ENCODE measurements at places on chromosomes 16 and 17. TPM values are rescaled to one million over a fixed set of nuclear protein-coding genes. Genes with fewer than 3 reads are reported as not detected.
A peak's percentile ranks its signal among the peaks of the same experiment; 100 is the strongest.

The ALOXE3 gene
- not detected for total RNA-seq

The KREMEN2 gene
- total RNA-seq = 12.8 TPM

The CRHR1 gene
- total RNA-seq = 0.71 TPM

The CDH1 gene
- 1.9 TPM for total RNA-seq

The PAGR1 gene
- total RNA-seq = 110 TPM

The ABCC11 gene
- total RNA-seq = not detected

The SLFN14 gene
- total RNA-seq = not detected

GRCh38 chr16:10617662-10618420 lies 37.4 kb upstream of the EMP2 start:
- no peak for DNase-seq

GRCh38 chr16:67992661-67993206 lies 6.5 kb downstream of the DPEP2 start:
- no peak for DNase-seq

DNA sequence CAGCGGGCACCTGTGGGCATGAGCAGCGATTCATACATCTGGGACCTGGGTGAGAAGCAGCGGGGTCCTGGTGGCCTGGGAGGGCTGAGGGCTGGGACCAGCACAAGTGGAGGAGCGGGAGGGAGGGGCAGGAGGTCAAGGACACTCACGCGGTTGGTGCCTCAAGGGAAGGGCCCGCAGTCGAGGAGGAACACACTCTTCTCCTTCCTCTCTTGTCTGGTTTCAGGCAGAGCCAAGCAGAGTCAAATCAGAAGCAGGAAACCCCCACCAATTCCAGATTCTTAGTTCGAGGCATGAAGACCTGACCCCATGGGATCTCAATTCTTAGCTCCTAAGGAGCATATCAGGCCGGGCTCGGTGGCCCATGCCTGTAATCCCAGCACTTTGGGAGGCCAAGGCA lies 15.7 kb downstream of the DNAI2 start:
- DNase-seq = no peak

DNA sequence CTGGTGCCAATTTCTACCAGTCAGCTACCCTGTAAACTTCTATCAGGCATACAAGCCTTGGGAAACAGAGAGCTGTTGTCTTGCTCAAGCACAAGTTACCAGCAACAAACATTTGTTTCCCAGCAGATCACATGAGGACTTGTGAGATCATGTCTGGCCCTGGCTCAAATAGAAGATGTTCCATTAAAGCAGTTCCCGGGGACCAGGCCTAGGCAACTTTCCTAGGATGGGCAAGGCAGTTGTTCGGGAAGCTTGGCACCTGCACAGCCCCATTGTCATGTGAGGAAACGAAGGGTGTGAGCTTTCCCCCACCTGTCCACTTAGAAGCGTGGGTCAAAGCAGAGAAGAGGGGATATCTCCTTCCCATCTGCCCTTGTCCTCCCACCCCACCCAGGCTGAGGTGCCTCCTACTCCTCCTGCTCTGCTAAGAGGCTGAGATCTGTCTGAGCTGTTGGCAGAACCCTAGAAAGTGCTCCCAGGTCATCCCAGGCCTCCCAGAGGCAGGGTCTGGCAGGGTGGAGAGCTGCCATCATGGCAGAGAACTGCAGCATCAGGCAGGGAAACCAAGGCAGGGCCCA lies 11.2 kb upstream of the SLC47A2 start:
- no peak for DNase-seq

DNA sequence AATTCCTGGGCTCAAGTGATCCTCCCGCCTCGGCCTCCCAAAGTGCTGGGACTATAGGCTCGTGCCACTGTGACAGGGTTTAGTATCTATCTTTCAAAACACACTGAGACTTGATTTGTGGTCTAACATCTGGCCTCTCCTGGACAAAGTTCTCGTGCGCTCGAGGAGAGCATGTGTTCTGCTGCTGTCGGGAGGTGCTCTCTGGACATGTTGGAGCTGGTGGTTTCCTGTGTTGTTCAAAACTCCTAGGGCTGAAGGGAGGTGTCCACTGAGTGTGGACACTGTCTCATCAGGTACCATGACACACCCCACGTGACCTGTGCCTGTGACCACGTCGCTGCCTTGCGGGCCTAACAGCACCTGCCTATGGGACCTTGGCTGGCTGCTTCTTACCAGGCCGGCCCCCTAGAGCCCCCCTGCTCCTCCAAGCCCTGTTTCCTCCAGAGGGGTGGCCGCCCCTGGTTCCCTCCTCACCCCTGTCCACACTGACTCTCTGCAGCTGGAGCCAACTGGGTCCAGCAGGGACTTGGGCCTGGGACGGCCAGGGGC lies 5.6 kb downstream of the RFNG start:
- DNase-seq = no peak

DNA sequence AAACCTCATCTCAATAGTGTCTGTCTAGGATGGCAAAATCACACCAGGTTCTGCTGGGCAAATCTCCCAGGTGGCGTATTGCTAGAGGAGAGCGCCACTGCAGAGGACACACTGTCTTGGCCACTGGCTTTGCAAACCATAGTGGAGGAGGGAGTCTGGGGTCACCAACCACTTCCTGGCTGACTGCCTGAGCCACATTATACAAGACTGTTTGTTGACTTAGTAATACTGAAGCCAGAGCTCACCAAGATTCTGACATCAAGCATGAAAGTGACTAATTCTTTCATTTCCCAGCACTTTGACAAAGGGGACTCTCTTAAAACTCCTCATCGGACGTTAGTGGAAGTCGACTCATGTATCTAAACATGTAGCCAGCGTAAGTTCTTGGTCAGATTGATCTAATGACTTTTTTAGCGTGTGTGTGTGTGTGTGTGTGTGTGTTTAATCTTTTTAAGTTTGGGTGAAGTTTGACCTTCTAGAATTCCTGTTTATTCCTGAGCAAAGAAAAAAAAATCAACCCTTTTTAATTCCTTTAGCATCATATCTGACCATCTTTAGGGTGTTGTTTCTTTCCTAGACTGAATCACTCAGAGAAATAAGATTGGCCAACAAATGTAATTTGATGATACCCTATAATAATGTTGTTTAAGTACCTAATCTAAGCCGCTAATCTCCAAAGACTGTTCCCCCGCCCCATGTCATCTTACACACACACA lies 13.7 kb downstream of the PITPNC1 start:
- no peak for DNase-seq

- DNase-seq = peak; percentile 62
Observed at GRCh38 chr16:56332464-56333079, 92.8 kb downstream of the AMFR start.

DNA sequence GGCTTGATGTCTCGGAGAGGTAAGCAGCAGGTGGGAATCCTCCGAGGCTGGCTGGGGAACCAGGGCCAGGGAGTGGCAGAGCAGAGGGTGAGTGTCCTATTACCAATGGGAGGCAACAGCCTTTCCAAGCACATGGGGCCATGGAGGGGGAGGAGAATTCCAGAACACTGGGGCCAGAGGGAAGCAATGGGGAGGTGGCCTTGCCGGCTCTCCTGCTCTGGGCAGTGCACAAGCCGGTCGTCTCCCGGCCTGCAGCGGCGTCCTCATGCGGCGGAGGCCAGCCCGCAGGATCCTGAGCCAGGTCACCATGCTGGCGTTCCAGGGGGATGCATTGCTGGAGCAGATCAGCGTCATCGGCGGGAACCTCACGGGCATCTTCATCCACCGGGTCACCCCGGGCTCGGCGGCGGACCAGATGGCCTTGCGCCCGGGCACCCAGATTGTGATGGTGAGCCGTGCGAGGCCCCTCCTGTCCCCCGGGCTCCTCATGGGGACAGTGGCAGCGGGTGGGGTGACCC lies 21.9 kb downstream of the SGSH start:
- no peak for DNase-seq

DNA sequence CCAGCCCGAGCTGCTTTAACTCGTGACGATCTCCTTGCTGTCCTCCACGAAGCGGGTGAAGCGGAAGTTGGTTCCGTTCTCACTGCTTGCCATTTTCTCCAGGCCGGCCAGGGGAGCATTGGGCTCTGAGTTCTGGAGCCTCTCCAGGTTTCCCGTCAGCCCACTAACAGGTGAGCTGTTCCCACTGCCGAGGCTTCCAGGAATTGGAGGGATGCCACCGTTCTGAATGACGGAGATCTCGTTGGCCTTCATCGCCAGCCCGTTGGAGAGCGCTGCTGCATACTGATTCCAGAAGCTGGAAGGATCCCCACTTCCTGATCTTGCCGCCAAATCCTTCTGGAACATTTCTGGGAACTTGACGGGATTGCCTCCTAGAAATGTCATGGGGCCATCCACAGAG lies 14.0 kb downstream of the SALL1 start:
- no peak for DNase-seq

GRCh38 chr17:11279776-11280344 lies 38.8 kb downstream of the SHISA6 start:
- no peak for DNase-seq

GRCh38 chr16:22022151-22022550 lies 14.2 kb downstream of the MOSMO start:
- no peak for DNase-seq

- DNase-seq = peak; percentile 50
Observed at GRCh38 chr17:29162909-29163341, 17.3 kb downstream of the MYO18A start.

- peak; percentile 96 for DNase-seq
Observed at GRCh38 chr16:67561824-67562525, 351 bp upstream of the CTCF start.

DNA sequence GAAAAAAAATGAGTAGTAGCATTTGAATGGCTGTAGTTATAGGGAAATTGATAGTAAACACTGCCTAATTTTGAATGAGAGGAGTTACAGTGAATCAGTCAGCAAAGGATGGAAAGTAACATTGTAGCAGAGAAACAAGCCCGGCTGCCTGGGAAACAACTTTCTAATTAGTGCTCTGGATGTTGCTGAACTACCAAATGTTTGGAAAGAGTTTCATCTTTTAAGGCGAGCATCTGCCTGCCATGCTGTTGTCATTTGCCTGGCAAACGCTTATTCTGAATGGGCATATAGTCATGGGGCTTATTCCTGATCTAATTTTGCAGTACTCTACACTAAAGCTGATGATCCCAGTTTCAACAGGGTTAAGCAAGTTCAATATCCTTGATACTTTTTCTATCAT lies 138.6 kb downstream of the CDH11 start:
- no peak for DNase-seq

DNA sequence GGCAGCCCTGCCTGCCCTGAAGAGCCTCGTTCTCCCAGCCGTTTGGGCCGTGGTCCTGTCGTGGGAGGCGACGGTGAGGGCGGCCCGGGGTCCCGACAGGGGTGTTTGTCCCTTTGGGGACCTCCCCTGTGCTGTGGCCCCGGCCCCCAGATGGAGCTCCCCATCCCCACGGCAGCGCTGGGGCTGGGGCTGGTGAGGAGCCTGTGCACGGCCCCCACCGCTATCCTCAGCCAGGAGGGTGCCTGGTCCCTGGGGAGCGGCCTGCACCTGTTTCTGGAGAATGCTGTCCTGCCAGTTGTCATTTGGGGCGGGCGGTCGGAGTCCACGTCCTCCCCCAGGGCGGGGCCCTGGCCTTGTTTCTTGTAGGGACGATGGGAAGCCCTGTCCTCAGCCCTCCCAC lies 6.6 kb downstream of the CAPN15 start:
- DNase-seq = no peak

GRCh38 chr17:7462474-7463371 lies 16.7 kb downstream of the ZBTB4 start:
- no peak for DNase-seq

DNA sequence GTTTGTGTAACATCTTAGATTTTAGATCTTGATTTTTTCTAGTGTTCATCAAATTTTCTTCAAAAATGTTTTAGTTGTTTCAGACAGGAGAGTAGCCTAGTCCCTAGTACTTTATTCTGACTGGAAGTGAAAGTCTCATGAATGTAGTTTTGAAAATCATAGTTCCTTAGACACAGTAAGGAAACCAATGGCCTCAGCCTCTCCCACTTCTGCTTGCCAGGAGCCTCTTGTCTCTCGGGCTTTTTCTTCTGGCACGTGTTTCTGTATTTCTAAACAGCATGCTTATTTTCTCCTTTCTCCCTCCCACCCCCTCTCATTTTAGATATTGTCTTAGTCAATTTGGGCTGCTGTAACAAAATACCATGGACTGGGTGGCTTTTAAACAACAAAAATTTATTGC lies 9.8 kb downstream of the SLFN5 start:
- DNase-seq = no peak

- no peak for DNase-seq
Observed at GRCh38 chr16:26993511-26993910, 73.2 kb upstream of the C16orf82 start.
